ENCODE measurements at places on chromosomes 4 and X.

DNA sequence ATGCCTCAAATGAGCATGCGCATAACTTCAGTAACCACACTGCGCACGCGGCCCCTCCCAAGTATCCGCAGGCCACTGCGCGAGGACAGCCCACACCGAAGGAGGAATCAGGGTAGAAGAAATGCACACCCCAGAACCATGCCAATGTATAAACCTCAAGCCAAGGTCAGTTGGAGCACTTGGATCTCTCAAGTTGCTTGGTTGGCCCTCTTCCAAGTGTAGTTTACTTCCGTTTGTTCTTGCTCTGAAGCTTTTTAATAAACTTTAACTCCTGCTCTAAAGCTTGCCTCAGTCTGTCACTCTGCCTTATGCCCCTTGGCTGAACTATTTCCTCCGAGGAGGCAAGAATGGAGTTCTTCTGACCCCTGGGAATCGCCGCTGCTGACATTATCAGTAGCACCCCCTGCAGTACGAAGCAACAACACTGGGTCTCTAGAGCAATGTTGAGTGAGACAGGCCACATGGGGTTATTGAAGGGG lies 22.0 kb upstream of the SPINK2 start:
- DNase-seq: no peak

- no peak for DNase-seq
These were observed 129.2 kb downstream of the NR3C2 start for GRCh38 chr4:148312956-148313490.

GRCh38 chr4:120018786-120019185 lies 47.9 kb downstream of the MAD2L1 start:
- no peak for DNase-seq

DNA sequence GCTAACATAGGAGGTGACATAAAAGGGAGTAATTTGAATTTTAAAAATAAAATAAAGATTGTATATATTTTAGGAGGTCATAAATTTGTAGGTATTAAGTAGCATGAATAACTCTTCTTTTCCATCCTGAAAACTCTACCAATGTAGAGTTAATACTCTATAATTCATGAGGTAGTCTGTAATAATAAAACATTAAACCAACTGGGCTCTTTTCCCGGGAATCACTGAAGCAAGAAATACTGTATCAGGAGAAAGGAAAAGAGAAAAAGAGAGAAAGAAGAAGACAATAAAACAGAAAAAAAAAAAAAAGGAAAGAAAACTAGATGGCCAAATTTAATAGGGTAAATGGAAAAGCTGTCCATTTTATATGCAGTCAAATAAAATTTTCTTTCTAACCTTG lies 984.4 kb downstream of the CCSER1 start:
- no peak for DNase-seq

GRCh38 chr4:109690690-109691410 lies 12.4 kb downstream of the CASP6 start:
- DNase-seq: no peak

- DNase-seq: no peak
These were observed 261.1 kb upstream of the GATB start for GRCh38 chr4:152021788-152022438.

- no peak for DNase-seq
These were observed 216.5 kb upstream of the DKK2 start for GRCh38 chr4:107252571-107252970.

- no peak for DNase-seq
These were observed 9.1 kb downstream of the BMPR1B start for GRCh38 chr4:94766856-94767255.

- no peak for DNase-seq
These were observed 174.0 kb downstream of the AFAP1 start for GRCh38 chr4:7765666-7766065.

- DNase-seq: no peak
These were observed 1.1 kb downstream of the LAGE3 start for GRCh38 chrX:154477891-154478477.

DNA sequence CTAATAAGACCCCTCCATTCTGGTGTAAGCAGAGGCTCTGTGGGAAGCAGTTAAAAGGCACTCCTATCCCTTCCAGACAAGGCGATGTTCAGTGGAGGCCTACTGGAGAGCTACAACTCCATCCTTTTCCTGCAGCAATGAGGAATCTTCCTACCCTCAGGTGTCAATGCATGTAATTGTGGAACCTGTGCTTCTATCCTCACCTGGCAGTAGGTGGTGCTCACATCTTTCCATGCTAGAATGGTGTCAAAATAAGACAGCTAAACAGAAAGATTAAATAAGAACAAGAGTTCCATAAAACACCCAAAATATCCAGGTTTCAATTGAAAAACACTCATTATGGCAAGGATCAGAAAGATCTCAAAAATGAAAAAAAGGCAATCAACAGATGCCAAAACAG lies 224.6 kb downstream of the IL15 start:
- DNase-seq: no peak

- no peak for DNase-seq
These were observed 42.4 kb downstream of the MOSPD2 start for GRCh38 chrX:14915596-14915995.

DNA sequence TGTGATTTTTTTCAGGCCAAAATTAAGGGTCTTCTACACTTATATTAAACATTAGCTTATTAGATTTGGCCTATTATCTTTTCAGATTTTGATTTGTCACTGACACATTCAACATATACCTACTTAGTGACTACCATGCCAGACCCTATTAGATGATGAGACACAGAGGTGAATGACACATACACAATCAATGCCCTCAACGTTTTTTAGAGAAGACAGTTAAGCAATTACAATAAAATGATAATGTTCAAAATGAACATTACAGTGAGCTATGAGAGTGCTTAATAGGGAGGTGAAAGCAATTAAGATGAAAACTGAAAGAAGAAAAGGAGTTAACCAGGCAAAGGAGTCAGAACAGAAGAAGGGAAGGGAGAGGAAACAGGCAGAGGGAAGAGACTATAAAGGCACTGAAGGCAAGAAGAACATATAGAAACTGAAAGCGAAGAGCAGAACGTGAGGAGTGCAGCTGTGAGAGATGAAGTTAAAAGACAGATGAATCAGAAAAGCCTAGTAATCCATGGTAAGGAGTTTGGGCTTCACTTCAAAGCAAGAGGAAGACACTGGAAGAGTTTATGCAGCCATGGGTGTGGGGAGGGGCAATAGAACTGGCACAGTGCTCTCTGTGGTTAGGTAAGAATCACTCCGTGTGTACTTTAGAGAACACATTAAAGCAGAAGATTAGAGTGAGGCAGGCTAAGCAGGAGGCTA lies 119.0 kb downstream of the REELD1 start:
- DNase-seq: no peak

DNA sequence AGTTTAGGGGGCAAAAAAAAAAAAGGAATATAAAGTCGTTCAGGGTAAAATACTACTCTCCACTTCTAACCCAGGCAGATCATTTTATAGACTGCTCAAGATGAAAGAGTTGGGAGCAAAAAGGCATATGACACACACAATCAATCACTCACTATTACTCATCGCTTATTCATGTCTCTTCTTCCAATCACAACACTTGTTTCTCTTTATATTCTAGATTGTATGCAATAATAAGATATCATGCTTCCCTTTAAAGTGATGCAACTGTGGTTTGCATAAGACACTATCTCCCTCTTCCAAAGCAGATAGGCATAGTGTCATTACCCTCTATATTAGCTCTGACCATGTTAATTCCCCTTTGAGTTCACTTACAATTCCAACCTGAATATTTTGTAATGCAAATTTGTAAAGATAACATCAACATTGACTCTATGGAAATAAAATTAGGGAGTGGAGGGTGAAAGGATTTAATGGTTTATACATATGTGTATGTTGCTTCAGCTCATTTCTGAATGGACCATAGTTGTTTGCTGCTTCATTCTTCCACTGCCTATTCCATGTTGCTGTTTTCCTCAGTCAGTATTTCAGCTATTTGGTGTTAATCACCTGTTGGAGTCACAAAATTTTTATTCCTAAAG lies 154.9 kb upstream of the EPHA5 start:
- no peak for DNase-seq

- DNase-seq: no peak
These were observed 389.6 kb upstream of the IGFBP7 start for GRCh38 chr4:57499786-57500185.

- DNase-seq: no peak
These were observed 381.0 kb upstream of the EMCN start for GRCh38 chr4:100898844-100899243.

DNA sequence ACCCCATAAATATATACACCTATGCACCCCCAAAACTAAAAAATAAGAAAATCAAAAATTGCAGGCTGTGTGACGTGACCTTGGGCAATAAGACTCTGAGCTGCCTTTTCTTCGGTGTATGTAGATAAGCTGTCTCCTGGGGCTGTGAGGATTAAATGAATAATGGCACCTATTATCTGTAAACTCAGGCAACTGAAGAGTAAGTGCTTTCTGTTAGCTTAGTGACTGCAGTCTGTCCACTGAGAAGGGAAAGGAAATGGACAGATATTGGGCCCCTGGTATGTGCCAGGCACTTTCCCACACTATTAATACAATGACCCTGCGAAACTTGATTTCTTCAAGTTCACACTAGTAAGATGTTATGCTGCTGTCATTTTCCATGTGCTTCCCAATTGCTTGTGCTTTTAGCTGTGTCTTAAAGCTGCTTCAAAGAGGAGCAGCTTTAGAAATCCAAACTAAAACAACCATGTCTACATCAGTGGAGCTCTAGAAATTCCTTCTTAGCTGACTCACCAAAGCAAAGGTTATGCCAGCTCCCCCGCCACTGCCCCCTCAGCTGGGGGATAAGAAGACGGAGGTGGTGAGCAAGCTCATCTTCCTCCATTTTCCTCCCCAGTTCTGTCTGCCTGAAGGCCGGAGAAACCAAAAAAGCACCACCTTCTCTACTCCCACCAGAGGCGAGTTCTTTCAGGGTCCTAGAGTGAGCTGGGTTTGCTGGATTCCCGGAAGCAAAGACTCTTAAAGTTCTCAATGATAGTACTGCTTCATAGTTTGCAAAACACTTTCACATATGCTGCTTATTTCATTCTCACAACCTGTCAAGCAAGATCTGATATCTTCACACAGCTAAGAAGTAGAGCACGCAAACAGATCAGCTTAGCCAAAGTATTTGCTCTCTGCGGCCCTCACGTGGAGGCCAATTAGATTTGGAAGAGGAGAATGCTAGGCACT lies 8.8 kb upstream of the DGAT2L6 start:
- no peak for DNase-seq

DNA sequence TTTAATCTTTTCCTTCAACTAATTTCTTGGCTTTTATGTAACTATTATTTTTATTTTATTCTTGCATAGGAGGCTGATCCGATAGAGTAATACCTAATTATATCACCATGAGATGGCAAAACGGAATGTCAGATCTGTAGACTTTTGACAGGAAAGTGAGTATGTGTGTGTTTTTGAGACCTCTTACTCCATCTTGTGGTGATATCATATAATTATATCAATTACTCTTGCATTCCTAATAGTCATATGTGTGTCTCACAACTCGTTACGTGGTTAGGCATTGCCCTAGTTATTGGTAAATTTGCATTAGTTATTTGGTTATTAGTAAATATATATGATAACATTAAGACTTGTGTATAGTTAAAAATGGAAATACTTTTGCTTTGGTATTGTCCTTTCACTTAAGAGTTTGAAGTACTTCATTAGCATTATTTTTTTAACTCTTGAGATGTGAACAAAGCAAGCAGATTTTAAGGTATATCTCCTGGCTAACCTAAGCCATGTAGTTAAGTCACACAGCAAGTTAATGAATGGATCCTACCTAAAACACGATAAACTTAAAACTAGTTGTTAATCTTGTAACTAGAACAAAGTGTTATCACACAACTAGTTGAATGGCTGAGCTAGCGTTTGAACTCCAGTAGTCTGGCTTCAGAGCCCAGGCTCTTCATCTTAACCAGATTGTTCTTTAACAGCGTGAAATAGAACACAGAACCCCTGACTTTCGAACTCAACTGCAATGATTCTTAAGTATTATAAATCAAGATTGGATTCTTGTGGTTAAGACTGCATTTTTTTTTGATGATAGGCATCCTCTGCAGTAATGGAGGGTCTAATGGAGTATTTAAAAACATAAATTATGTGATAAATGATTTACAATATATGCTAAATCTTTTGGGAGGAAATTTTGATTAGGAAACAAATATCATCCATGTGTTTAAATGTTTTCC lies 67.1 kb downstream of the PGRMC2 start:
- no peak for DNase-seq

- DNase-seq: no peak
These were observed 37.4 kb upstream of the NLGN4X start for GRCh38 chrX:6266041-6266440.

GRCh38 chr4:18319431-18319830 lies 297.9 kb upstream of the LCORL start:
- no peak for DNase-seq

DNA sequence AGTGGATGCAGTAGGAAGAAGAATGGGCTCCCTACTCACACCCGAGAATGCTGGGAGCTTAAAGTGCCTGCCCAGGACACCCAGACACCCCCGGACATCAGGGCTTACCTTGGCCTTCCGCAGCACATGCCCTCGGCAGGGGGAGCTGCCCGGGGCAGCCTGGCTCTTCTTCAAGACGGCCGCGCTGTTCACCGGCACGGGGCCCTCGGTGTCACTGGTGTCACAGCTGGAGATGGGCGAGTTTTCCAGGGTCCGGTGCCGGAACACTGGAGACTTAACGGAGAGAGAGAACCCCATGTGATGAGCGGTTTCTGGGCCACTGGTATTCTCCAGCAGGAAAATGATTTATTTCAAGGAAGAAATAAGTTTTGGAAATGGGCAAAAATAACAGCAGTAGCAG lies 170.9 kb downstream of the AFAP1 start:
- DNase-seq: no peak

DNA sequence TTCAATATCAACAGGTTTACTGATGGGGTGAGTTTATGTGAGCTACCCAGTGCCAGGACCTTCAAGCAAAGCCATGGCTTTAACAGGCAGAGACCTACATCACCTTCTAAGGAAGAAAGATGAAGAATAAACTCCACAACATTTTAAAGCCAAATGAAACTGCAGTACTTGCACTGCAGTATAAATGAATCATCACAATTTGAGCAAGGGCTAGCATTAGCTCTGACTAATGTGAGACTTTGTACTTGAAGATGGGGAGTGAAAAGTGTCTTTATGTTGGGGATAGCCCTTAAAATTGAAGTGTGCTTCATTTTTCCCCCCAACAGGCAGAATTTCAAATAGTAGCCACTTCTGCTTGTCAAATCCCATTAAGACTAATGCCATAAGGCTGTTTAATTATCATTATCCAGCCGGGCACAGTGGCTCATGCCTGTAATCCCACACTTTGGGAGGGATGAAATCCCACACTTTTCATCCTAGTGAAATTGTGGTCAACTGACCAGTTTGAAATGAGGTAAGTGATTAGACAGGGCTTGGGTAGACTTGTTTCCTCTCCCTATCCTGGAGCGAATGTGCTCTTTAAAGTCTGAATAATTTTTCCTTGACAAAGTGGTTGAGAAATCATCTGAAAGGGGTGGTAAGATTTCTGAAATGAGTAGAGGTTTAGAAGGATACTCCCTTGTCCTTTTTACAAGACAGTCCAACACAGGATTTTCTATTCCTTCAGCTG lies 27.2 kb upstream of the GPR34 start:
- no peak for DNase-seq

GRCh38 chr4:10161146-10161545 lies 44.5 kb upstream of the WDR1 start:
- no peak for DNase-seq

GRCh38 chr4:26866781-26867180 lies 6.1 kb downstream of the STIM2 start:
- DNase-seq: no peak
